Stimulated activated CD4-positive, alpha-beta T cell treated with anti-CD3 and anti-CD28 coated beads, TNF-alpha, amount 100 ng/mL, for 24 hours (primary cell): ENCODE measurements at places on chromosomes 4 and X.
A peak's percentile ranks its signal among the peaks of the same experiment; 100 is the strongest.

DNA sequence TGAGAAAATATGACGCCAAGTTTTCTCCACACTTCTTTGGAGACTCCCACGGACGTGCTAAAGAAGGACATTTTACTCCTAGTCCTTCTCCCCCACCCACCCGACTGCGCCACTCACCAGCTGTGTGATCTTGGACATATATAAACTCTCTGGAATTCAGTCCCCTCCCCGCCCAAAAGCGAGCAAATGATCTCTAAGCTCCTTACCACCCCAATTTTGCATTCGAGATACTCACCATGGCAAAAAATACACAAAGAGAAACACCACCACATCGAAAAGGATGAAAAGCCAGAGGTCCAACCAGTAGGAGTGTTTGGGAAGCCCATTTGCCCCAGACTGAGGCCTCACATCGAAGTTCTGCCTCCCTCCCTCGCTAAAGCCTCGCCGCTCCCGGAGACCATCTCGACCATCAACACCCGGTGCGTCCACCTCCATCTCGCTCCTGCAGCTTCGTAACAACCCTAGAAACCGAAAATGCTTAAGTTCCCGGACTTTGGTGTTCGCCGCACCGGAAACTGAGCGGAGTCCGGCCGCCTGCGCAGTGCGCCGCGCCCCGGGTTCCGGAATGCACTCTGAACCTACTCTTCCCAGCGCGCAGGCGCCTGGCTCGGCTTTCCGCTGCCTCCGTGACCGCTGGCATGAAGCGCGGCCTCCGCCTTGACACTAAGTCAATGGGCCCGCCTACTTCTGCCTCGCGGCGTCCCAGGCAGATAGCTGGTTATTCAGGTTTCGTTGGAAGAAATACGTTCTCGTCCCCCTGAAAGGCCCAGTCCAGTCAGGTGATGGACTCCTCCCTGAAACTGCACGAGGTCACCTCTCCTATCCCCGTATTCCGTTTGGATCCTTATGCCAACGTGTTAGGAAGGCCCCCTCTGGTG is 21.6 kb downstream of the FABP2 start:
- DNase-seq, result peak; percentile 84

GRCh38 chrX:40501164-40501855 is 79.5 kb upstream of the ATP6AP2 start:
- no peak for DNase-seq

- DNase-seq, result no peak
Observed at GRCh38 chr4:11130195-11130970, 298.3 kb downstream of the HS3ST1 start.

DNA sequence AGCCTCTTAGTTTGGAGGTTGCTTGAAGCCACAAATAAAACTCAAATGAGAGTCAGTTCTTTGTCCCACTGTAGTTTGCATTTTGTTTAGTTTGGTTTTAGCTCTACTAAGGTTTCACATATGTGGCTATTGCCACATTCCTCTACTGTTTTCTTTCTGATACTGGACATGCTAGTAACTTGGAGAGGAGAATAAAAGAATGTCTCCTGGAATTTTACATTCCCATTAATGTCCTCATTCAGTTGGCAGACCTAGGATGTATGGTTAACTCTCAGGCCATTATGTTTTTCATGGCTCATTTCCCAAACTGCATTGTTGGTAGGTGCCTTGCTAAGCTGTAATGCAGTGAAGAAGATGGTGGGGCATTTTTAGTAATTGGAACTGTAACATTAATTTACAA is 29.9 kb downstream of the UPRT start:
- no peak for DNase-seq

DNA sequence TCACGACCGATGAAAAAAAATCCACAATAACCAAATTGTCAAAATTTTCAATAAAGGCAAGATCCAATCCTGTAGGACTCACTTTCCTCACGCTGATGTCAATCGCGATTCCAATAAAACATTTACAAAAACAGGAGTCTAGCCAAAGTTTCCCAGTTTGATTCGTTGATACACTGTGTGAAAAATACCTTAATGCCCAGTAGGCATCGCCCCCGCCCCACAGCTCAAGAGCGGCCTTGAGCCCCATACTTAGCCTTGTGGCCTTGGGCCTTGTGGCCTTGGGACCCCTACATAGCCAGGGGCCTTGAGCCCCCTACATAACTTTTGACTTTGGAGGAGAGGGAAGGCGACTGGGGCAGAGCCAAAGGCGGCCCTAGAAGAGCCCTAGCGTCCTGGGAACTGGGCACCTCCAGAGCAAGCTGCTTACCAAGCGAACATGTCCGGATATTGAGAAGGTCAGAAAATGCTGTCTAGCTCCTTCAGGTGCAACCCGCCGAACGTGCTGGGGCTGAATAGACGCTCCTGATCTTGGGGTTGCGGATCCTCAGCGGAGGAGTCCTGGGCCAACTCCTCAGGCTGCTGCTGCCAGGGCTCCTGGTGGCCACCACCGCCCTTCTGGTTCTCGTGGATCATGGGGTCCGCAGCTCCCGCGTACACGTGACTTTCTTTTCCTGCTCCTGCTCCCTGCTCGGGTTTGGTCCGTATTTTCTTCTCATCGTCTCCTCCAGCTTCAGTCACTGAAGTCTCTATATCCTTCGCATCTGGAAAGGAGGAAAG is 62.9 kb downstream of the RHOXF2B start:
- no peak for DNase-seq

- peak; percentile 21 for DNase-seq
Observed at GRCh38 chrX:41009850-41010846, 75.1 kb upstream of the USP9X start.

GRCh38 chrX:135435139-135435922 is 13.6 kb downstream of the SMIM10L2A start:
- DNase-seq, result no peak

DNA sequence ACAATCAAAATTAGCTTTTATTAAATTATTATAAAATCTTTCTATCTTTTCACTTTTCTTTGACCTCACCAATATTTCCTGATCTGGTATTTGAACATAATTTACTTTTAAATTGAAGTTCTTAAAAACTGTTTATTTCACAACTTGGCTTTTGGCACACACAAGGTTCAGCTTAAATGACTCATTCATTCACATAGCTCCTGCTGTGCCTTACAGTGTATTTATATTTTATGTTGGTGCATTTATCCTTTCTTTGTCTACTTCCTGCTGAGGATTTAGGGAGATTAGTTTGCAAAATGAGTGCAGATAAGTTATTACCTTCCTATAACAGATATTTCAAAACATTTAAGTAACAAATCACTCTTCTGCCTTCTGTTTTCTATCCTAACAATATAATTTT is 430.6 kb downstream of the DTHD1 start:
- no peak for DNase-seq

GRCh38 chrX:79266702-79267101 is 100.4 kb downstream of the ITM2A start:
- no peak for DNase-seq

DNA sequence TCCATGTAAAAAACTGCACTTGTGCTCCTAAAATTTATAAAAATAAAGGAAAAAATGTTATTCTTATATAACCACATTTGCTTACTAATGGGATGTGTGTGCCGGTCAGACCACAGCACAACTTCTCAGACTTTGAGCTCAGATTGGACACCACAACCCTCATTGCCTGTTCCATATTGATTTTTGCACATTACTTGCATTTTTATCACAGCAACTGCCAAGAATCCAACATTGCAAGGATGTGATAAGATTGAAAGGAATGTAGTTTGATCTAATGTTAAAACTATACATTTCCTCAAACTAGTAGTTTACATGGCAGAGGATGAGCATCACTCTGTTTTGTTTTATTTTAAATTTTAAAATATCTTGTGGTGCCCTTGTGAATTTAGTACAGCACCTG is 227.8 kb downstream of the KDR start:
- no peak for DNase-seq

DNA sequence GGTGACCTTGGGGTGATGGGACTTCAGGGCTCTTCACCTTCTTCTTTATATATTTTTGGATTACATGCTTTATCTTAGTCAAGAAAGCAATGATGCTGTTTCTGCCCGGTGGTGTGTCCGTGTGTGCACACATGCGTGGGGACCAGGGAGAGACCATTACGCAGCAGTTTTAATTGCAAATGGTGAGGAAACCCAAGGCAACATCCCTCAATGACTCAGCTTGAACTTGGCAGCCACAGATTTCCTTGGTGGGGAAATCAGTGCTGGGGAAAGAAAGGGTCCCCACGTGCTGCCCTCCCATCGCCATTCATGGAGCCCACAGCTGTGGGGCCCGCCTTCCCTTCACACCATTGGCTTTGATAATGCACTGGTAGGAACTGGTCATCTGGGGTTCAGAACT is 46.2 kb upstream of the C4orf50 start:
- no peak for DNase-seq

GRCh38 chr4:7059662-7060061 is 8.2 kb downstream of the GRPEL1 start:
- DNase-seq, result no peak

- no peak for DNase-seq
Observed at GRCh38 chrX:121635141-121635540, 587.7 kb downstream of the GLUD2 start.

- no peak for DNase-seq
Observed at GRCh38 chr4:66923081-66923865, 622.0 kb downstream of the CENPC start.

DNA sequence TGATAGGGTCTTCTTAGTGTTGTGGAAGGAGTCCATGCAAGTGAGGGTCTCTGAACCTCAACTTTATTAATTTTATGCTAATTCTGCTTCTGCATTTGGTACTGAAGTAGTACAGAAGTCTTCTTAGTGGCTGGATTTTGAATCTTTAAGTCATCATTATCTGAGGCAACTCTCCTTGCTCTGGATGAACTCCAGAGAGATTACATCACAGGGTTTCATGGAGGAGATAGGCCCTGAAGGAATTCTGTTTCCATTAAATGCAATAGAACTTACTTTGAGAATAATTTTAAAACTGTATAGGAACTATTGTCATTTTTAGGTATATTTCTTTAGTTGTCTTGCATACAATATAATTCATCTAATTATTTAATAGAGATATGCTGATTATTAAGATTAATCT is 451.2 kb downstream of the FAT4 start:
- DNase-seq, result no peak

DNA sequence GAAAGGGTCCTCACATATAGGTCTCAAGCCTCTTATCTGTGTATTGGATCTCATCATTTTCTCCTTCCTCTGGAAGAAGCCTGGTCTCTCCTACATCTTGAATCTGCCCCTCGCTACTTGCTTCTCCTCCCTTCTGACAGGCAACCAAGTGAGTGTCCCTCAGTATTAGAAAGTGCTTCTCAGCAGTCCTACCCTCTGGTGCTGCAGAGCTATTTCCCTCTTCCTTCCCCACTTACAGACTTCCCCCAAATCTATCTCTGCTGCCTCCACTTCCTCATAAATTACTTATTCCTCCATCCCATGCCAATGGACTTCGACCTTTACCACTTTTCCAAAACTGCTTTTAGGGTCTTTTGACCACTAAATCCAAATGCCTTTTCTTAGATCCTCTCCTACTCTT is 129.1 kb upstream of the NAP1L5 start:
- DNase-seq, result no peak

GRCh38 chr4:23866450-23867075 is 23.3 kb downstream of the PPARGC1A start:
- no peak for DNase-seq

DNA sequence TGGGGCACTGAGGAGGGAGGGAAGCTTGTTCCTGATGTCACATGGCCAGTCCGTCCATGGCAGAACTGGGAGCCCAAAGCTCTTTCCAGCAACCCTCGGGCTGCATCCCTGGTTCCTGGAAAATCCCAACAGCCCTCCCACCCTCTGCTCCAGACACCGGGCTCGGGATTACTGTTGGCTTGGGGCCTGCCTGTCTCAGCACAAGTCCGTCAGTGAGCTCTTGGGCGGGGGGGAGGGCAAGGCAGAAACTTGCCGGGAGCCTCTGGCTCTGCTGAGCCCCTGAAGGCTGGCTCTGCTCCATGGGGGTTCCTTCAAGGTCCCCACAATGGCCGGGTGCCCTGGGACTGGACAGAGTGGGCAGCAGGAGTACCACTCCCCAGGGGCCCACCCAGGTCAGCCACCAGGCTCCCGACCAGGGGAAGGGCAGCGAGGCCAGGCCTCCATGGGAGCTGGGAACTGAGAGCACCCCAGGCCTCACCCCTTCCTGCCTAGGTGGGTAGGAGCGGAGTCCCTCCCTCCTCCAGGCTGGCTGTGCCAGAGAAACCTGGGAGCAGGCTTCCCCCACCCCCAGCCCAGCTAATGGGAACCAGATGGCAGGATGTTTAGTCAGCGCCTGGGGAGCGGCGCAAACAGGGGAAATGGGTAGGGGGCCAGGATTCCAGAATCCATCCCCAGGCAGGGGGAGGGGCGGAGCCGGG is 6.4 kb upstream of the HAUS7 start:
- DNase-seq, result no peak

DNA sequence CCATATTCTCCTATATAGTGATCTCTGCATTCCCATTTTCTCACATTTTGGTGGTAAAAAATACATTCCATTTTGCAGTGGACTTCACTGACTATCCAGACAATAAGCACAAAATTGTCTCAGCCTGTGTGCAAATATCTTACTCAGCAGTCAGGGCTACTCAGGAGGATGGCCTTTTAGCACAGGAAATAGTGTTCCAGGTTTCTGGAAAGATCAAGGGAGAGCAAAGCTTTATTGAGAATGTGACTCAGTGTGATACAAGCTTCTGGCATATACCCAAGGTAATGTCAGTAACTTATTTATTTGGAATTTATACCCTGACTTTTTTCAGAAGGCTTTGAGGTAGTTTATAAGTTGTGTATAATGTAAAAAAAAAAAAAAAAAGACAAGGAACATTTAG is 233.4 kb downstream of the TEX13A start:
- DNase-seq, result no peak

- no peak for DNase-seq
Observed at GRCh38 chrX:41116948-41117347, 31.7 kb downstream of the USP9X start.

GRCh38 chr4:119106036-119107000 is 29.3 kb upstream of the MYOZ2 start:
- no peak for DNase-seq

DNA sequence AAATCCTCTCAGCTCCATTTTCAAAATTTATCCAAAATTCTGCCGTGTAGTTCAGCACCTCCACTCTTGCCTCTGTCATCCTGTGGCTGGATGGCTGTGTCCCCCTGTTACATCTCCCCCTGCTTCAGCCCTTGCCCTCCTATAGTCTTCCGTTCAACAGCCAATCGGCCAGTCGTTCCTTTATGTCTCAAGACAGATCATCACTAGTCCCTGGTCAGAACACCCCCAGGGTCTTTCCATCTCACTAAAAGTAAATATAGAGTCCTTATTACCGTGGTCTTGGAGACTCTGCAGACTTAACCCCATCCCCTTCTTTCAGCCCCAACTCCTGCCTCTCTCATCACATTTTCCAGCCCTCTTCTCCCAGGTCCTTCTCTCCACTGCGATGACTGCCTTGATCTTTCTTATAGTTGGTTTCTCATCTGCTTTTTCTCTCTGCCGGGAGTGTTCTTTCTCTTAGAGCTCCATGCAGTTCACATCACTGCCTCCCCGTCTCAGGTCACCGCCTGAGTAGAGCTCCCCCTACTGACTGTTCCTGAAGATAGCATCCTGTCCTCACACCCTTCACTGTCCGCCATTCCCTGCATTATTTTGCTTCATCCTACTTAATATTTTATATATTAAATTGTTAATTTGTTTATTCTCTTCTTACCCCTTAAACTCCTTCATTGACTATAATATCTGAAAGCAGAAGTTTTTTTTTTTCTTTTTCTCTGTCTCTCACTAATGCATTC is 736.9 kb upstream of the MAGEB2 start:
- no peak for DNase-seq
